ENCODE measurements at places on chromosomes 7 and 10.

DNA sequence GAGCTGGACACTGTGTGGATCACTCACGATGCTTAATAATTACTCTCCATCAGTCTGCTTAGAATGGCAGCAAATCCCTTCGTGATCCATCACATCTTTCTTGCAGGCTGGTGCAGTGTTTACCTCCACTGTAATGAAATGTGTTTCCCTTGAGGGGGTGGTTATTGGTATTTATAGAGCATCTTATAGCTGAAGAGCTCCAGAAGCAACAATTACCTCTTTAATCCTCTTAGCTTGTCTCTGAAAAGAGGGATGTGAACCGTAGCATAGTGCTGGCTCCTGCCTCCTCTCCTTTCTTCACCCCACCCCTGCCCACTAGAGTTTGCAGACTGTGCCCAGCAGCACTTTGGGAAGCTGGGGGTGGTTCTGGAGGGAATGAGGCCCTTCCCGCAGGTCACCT, 132.6 kb downstream of the CAMK1D start:
- no peak for DNase-seq

- no peak for DNase-seq
Measured at GRCh38 chr10:80421707-80422536, 13.6 kb downstream of the PRXL2A start.

GRCh38 chr7:104805449-104806317, 208.3 kb upstream of the KMT2E start:
- no peak for DNase-seq

DNA sequence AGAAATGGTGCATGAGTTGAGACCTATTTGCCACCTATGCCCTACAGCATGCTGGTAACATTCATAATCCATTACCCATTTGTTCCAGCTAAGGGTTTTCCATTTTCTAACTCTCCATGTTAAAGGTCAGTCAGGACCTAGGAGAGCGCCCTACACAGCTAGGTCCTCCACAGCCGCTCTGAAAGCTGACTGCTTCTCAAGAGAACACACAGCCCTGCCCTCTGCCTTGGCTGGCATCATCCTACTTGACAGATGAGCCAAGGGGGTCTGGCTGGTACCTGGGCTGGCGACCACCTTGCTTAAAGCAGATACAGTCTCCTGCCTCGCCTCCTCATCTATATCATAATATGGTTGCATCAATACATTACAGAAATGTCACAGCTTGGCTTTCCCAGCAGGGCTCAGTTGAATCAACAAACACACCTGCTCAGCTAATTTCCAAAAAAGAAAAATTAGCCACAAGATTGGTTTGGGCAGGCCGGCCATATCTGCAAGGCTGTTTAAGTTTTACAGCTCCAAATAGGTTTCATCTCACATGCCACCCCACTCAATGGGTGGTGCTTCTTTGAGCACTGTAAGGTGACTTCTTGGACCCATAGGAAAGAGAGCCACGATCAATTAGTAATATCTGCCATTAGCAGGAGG, 17.3 kb downstream of the TLL2 start:
- no peak for DNase-seq

DNA sequence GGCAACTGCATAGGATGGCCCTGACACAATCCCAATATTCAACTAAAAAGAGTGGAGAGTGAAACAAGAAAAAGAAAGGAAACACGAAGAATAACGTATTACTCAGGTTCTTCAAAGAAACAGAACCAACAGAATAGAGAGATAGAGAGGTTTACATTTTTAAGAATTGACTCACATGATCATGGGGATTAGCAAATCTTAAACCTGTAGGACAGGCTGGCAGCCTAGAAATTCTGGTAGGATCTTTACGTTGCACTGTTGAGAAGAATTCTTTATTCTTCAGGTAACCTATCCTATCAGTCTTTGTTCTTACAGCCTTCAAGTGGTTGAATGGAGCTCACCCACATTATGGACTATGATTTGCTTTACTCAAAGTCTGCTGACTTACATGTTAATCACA, 103.9 kb downstream of the AASS start:
- DNase-seq: no peak

GRCh38 chr10:129962872-129963640, 1.0 kb downstream of the EBF3 start:
- no peak for DNase-seq

DNA sequence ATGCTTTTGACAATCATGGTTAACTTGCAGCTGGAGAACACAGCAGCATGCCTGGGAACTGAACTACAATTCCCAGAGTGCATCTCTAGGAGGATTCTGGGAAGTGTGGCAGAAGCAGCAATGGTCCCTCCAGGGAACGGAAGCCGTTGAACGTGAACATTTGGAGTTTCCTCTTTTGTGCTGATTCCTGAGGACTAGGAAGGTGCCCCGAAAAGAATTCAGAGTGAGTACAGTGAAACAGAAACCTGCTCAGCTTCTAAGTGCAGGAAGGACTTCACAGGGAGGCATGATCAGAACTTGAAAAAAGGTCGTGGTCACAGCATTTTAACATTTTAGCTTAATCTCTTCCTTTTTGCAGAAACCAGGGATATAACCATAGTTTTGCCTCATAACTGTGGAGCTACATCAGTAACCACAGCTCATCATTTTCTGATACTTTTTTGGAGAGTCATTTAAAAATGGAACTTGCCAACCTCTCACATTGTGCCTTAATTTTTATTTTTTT, at the start of gene NUDT13:
Gene NUDT13 (plus strand): TSS at position 111 of the 505 bp plus-strand sequence. CDS start 3,911 bp downstream, outside the sequence.
- DNase-seq: peak; percentile 42

- DNase-seq: no peak
Measured at GRCh38 chr7:73612598-73613269, 11.6 kb downstream of the MLXIPL start.

GRCh38 chr7:1691601-1692514, 21.8 kb downstream of the ELFN1 start:
- no peak for DNase-seq

- no peak for DNase-seq
Measured at GRCh38 chr7:25619963-25620799, 391.9 kb upstream of the NPVF start.

DNA sequence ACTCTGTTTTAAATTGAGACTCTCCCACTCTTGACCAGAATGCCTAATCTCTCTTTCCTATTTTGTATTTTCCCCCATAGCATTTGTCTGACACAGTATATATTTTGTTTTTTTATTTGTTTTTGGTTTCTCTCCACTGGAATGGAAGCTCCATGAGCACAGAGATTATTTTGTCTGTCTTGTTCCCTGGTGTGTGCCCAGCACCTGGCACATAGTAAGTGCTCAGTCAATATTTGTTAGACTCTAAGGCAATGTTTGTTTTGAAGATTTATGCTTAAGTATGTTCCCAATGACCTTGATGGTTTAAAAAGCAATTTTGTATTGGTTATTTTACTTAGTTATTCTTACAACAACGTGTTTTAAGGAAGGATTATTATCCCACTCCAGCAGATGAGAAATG, 201.8 kb downstream of the DYNC1I1 start:
- DNase-seq: no peak

- no peak for DNase-seq
Measured at GRCh38 chr7:108627476-108628051, 57.9 kb downstream of the DNAJB9 start.

DNA sequence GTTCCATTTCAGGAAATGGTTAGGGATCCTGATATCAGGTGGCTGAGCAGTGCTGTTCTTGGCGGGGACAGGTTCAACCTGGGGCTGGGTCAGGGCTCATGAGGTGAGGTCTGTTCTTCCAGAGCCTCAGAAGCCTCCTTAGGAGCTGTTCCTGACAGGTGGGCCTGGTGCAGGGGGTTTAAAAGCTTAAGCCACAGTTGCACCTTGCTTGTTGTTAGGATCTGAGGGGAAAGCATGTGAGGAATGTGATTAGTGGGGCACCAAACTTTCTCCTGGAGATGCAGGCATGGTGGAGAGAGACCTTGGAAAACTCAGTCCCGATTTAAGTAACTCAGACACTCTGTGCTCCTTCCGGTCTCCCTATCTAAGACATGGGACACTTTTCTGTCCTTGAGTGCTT, 18.7 kb upstream of the CRHR2 start:
- DNase-seq: no peak

DNA sequence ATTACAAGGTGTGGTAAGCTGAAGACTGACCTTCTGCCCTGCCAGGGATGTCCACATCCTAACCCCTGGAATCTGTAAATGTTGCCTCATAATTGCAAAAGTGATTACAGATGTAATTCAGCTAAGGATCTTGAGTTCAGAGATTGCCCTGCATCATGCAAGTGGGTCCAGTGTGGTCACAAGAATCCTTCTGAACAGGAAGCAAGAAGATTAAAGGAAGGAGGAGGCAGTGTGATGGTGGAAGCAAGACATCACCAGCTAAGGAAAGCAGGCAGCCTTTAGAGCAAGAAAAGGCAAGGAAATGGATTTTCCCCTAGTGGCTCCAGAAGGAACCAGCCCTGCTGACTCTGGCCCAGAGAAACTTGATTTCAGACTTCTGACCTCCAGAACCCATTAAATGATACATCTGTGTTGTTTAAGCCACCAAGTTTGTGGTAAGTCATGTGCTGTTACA, 78.1 kb downstream of the USP6NL start:
- no peak for DNase-seq

GRCh38 chr10:109219935-109220605, 703.2 kb downstream of the XPNPEP1 start:
- DNase-seq: no peak

DNA sequence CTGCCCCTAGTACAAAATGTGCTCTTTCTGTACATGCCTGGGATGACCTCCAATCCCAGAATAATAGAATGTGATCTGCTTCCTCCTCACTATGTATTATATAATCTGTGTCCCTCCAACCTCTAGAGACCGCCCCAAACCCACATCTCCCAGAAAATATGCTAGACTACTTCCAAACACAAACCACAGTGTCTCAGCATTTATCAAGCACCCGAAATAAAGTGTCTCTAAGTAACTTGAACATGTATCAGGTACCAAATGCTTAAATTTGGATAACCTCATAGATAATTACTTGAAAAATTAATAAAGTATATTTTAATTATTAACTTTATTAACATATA, 16.1 kb downstream of the LYZL1 start:
- DNase-seq: no peak
